ENCODE measurements at places on chromosomes 4 and X. TPM values are rescaled to one million over a fixed set of nuclear protein-coding genes. Genes with fewer than 3 reads are reported as not detected.

- no peak for DNase-seq
Measured at GRCh38 chrX:3384327-3384726, 37.9 kb upstream of the MXRA5 start.

DNA sequence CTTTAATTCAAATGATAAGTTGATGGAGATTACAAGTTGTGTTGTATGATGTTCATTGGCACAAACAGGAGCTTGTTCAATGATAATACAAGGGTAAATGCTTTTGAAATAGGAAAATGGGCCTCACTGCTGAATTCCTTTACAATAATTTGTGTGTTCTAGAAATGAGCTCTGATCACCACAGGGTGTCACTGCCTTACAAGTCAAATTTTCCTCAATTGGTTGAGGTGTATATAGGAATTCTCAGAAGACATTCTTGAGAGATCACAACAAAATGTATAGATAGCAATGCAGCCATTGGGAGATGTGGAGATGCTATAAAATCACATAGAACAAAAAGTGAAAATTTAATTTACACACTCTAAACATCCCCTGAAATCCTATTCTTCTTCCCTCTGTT, 49.6 kb downstream of the KLF8 start:
- DNase-seq: peak; percentile 16

DNA sequence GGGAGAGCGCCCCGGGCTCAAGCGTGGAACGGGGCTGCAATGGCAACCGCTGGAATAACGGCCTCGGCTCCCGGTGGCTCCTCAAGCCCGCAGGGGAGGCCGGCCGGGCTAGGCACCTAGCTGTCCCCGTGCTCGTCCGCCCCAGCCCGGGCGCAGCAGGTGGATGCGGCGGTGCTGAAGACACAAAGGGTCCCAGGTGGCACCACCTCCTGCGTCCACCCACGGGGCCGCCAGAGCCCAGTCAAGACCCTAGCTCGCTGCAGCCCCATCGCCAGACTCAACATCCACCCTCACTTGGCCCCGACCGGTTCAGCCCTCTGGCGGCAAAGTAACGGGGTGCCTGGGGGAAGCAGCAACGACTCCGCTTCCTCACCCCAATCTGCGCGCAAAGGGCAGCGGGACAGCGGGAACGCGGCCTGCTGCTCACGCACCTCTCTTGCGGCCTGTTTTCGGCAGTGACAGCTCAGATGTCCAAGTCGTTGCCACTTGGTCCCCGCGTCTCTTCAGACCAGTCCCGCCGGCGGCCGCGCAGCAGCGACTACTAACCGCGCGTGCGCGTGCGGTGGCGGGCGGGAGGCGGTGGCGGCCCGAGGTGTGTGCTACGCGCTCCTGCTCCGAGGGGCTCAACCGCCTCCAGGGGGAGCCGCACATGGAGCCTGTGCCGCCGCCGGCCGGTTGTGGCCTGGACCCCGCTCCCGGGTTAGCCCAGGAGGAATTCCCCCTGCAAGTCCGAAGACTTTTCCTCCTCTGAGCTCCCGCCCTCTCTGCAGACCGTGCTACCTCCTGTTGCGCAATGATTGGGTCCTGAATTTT, at the start of gene CLGN:
CLGN (minus strand) TSS at position 543 of the 813 bp plus-strand sequence. CDS start 14,570 bp downstream, outside the sequence.
- peak; percentile 44 for DNase-seq

Gene RNF175
- total RNA-seq: not detected

- DNase-seq: peak; percentile 91
Measured at GRCh38 chr4:114281164-114281960, 301.9 kb upstream of the ARSJ start.
